ENCODE measurements at places on chromosomes 6 and 20. TPM values are rescaled to one million over a fixed set of nuclear protein-coding genes. Genes with fewer than 3 reads are reported as not detected.
A peak's percentile ranks its signal among the peaks of the same experiment; 100 is the strongest.

DNA sequence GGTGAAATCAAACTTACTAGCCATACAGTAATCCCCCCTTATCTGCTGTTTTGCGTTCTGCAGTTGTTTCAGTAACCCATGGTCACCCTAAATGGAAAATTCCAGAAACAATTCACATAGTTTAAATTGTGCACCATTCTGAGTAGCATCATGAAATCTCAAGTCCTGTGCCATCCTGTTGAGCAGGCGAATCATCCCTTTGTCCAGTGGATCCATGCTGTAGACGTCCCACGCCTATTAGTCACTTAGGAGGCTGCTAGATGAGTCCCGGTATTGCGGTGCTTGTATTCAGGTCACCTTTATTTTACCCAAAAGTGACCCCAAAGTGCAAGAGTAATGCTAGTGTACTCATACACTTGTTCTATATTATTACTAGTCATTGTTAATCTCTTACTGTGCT lies 46.4 kb downstream of the HECA start:
- no peaks in the 10 kb centered on the region for H3K27me3 ChIP-seq
- H3K27ac ChIP-seq = no peak overlapping the region
- no peak for DNase-seq
- H3K36me3 ChIP-seq = no peaks in the 10 kb centered on the region
- H3K4me3 ChIP-seq = no peak overlapping the region
- no peaks in the 10 kb centered on the region for H3K4me1 ChIP-seq

- H3K36me3 ChIP-seq = no peaks in the 10 kb centered on the region
- no peak overlapping the region for H3K4me3 ChIP-seq
Observed at GRCh38 chr6:11033825-11034224, 10.3 kb downstream of the ELOVL2 start.

GRCh38 chr6:43947860-43948259 lies 177.8 kb downstream of the VEGFA start:
- H3K27me3 ChIP-seq = no peaks in the 10 kb centered on the region
- no peak overlapping the region for H3K4me3 ChIP-seq
- no peak overlapping the region for H3K27ac ChIP-seq
- no peak for DNase-seq
- H3K36me3 ChIP-seq = no peaks in the 10 kb centered on the region

- no peak for DNase-seq
- no peak overlapping the region for H3K27ac ChIP-seq
- no peaks in the 10 kb centered on the region for H3K4me1 ChIP-seq
- no peaks in the 10 kb centered on the region for H3K36me3 ChIP-seq
- no peak overlapping the region for H3K4me3 ChIP-seq
Observed at GRCh38 chr6:167861424-167861823, 34.7 kb downstream of the AFDN start.

- H3K27ac ChIP-seq = no peak overlapping the region
- peaks cover 3% of the 10 kb centered on the region for H3K4me1 ChIP-seq
- H3K36me3 ChIP-seq = no peaks in the 10 kb centered on the region
- DNase-seq = no peak
- no peak overlapping the region for H3K4me3 ChIP-seq
Observed at GRCh38 chr6:24340998-24341938, 16.6 kb downstream of the DCDC2 start.

DNA sequence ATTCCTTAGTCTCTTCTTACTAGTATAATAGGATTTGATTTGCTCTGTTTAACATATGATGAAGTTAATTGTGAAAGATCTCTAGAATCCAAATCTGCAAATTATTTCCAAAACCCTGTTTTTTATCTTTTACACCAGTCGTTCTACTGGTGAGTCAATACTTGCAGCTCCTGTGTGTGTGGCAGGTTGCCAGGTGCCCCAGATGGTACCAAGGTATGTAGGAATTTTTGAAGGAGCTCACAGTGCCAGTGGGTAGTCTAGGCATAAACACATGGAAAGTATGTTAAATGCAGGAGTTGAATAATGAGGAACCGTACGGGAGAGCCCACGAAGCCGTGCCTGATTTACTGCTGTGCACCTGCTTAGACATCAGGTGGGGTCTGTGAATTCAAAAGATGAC lies 192.2 kb downstream of the FARS2 start:
- peak; percentile 32 for DNase-seq
- H3K36me3 ChIP-seq = no peaks in the 10 kb centered on the region
- H3K4me1 ChIP-seq = no peaks in the 10 kb centered on the region
- H3K4me3 ChIP-seq = no peak overlapping the region
- no peaks in the 10 kb centered on the region for H3K27me3 ChIP-seq

DNA sequence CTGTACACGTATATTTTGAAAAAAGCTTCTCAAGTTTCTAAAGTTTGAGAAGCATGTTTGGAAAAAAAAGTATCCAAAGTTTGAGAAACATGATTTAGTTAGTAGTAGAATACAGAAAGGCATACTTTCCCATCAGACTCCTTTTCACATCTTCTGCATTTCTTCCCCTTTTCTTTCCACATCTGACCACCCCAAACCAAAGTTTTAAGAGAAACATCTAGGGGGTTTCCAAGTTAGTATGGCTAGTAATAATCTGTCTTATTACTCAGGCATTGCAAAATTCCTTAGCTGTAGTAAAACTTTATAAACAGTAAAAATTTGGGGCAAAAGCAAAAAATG lies 63.0 kb upstream of the IL20RA start:
- no peaks in the 10 kb centered on the region for H3K36me3 ChIP-seq
- H3K4me3 ChIP-seq = no peak overlapping the region
- no peaks in the 10 kb centered on the region for H3K27me3 ChIP-seq

DNA sequence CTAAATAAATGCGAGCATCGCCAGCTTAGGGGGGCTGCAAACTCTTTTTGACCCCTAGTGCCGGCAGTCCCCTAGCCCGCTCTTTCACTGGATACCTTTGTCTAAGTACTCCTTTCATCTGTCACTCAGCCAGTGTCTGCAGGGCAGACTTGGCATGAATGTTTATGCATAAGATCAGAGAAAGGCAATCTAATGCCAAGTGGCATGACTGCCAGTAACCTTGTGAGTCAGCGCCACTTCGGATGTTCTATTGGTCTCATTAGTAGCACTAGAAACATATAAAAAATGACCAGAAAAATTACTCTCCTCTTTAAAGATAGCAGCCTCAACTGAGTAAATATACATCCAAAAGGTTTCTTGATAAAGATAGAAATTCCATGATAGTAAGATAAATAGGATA lies 192.2 kb downstream of the TBC1D32 start:
- no peaks in the 10 kb centered on the region for H3K27me3 ChIP-seq
- DNase-seq = no peak
- no peak overlapping the region for H3K27ac ChIP-seq
- no peak overlapping the region for H3K4me3 ChIP-seq
- no peaks in the 10 kb centered on the region for H3K36me3 ChIP-seq

- H3K4me1 ChIP-seq = no peaks in the 10 kb centered on the region
- H3K27ac ChIP-seq = no peak overlapping the region
- H3K27me3 ChIP-seq = no peaks in the 10 kb centered on the region
- H3K36me3 ChIP-seq = no peaks in the 10 kb centered on the region
- H3K4me3 ChIP-seq = no peak overlapping the region
- DNase-seq = no peak
Observed at GRCh38 chr6:41659935-41660334, 21.7 kb downstream of the MDFI start.

DNA sequence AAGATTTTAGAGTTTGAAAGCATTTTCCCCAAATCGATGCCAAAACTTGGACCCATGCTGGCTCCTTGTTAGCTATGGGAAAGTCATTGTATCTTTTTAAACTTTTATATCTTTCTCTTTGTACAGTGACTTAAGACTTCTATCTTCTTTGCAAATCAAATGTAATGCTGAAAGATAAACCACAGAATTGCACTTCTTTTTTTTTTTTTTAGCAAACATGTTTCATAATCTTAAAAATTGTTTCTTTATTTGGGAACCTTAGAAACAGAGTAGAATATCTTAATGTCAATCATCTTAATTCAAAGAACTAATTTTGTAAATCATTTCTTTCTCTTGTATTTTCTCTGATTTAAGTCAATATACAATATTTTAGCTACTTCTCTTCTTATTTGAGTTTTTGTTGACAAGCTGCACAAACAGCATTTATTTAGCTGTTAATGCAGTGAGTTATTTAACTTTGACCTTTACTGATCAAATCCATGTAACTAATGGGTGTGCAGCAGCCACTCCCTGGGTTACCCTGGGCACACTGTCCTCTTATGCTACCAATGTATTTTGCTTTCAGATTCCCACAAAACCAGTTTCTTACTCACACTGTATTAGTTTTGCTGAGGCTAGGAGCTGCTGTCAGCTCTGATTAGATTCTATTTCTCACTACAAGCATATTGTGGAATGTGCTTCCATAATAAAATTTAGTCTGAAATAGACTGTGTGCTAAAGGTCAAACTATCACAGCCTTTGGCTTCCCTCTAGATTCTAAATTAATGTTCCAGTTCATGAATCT lies 279.6 kb downstream of the ADGB start:
- no peak overlapping the region for H3K4me3 ChIP-seq
- no peaks in the 10 kb centered on the region for H3K36me3 ChIP-seq
- H3K27ac ChIP-seq = no peak overlapping the region
- no peak for DNase-seq
- H3K4me1 ChIP-seq = peaks cover 5% of the 10 kb centered on the region
- no peaks in the 10 kb centered on the region for H3K27me3 ChIP-seq

GRCh38 chr20:5881703-5882102 lies 68.6 kb downstream of the TRMT6 start:
- H3K27me3 ChIP-seq = no peaks in the 10 kb centered on the region
- no peak overlapping the region for H3K27ac ChIP-seq
- H3K4me3 ChIP-seq = no peak overlapping the region
- H3K36me3 ChIP-seq = no peaks in the 10 kb centered on the region

DNA sequence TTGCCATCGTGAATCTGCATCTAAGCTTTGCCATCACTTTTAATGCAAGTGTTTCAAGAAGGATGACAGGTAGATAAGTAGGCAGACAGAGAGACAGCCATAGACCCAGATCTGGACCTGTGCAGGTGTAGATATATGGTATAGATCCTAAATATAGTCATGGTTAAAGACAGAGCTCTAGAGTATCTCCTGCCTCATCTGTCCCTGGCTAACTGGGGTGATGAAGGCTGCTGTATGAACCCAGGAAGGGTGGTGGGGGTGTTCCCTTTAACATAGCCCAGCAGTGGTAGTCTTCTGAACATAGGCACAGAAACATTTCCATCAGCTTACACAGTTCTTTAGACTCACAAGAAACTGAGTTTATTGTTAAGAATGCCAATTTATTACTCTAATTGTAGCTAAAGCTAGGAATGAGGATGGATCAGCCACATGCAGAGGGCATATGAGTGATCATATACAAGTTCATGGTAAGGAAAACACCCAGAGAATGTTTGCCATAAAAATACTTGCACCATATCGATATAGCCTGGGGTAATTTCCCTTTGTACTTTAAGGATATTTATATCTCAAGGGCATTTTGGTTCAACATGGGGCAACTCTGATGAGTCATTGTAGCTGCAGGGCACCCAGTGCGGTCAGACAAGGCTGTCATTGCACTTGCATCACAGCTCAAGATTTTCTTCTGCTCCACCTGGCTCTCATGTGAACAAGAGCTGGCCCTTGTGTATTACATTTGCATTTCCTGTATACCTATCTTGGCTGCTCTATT lies 587.2 kb downstream of the EPM2A start:
- H3K27me3 ChIP-seq = no peaks in the 10 kb centered on the region
- H3K4me3 ChIP-seq = no peak overlapping the region
- H3K36me3 ChIP-seq = no peaks in the 10 kb centered on the region
- no peak overlapping the region for H3K27ac ChIP-seq
- H3K4me1 ChIP-seq = no peaks in the 10 kb centered on the region

GRCh38 chr20:32144898-32145662 lies 35.6 kb downstream of the TM9SF4 start:
- H3K4me3 ChIP-seq = no peak overlapping the region
- no peak overlapping the region for H3K27ac ChIP-seq
- no peaks in the 10 kb centered on the region for H3K4me1 ChIP-seq
- H3K27me3 ChIP-seq = no peaks in the 10 kb centered on the region
- no peak for DNase-seq

DNA sequence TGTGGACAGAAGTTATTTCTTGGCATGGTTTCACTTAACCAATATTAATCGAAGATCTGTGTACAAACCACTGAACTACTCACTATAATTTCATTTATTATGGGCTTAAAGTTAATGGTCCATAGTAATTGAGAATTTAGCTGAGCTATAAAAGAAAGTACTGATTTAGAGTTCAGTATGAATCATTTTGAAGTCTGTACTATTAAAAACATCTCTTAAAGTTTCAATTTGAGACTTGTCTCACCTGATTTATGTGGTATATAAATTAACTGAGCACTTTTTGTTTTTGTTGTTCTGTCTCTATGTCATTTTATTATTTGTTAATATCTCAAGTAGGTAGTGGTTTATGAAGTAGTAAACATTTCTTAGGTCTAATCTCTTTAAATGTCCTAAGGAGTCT lies 24.9 kb downstream of the KPNA5 start:
- no peaks in the 10 kb centered on the region for H3K4me1 ChIP-seq
- peaks cover 5% of the 10 kb centered on the region for H3K36me3 ChIP-seq
- DNase-seq = no peak
- H3K27me3 ChIP-seq = no peaks in the 10 kb centered on the region
- H3K4me3 ChIP-seq = no peak overlapping the region

DNA sequence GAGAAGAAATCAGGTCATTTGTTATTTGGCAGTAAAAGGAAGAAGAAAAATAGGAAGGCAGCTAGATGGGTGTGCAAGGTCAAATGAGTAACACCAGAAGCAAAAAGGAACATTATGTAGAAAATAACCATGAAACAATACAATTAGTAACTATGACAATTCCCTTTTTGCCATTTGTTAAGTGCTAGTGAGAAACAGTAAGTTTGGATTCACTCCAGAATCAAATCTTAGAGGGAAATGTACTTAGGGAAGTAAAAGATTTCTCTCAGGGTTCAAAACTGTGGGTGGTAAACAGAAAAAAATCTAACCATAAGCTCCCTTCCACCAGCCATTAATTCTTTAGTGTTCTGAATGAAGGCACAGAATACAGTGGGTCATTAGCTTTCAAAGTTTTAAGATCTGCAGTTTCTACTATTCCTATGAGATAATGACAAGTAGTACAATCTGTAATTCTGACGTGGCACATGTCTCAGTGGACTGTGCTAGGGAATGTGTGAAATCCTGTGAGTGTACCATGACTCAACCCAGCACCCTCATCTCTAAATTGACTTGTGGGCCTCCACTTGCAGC lies 17.1 kb downstream of the REPS1 start:
- H3K4me1 ChIP-seq = peaks cover 15% of the 10 kb centered on the region
- no peak for DNase-seq
- H3K27me3 ChIP-seq = no peaks in the 10 kb centered on the region
- no peaks in the 10 kb centered on the region for H3K36me3 ChIP-seq

GRCh38 chr6:57138026-57138425 lies 34.1 kb upstream of the BAG2 start:
- no peaks in the 10 kb centered on the region for H3K36me3 ChIP-seq
- H3K4me3 ChIP-seq = no peak overlapping the region
- no peak for DNase-seq
- H3K4me1 ChIP-seq = no peaks in the 10 kb centered on the region
- no peaks in the 10 kb centered on the region for H3K27me3 ChIP-seq
- H3K27ac ChIP-seq = no peak overlapping the region

Gene GID8
- 13.3 TPM for total RNA-seq

Gene OR12D3
- total RNA-seq = not detected

Gene ANKEF1
- 5.7 TPM for total RNA-seq

Gene SLC22A2
- total RNA-seq = not detected

Gene RNF182
- not detected for total RNA-seq

Gene PXDC1
- total RNA-seq = 250 TPM

Gene PPP1R16B
- 1.1 TPM for total RNA-seq

Gene UBE2C
- total RNA-seq = 5.8 TPM
